ENCODE measurements at places on chromosomes 12 and 14.
A peak's percentile ranks its signal among the peaks of the same experiment; 100 is the strongest.

GRCh38 chr12:57734591-57734990 lies 4.0 kb downstream of the AGAP2 start:
- DNase-seq = no peak

DNA sequence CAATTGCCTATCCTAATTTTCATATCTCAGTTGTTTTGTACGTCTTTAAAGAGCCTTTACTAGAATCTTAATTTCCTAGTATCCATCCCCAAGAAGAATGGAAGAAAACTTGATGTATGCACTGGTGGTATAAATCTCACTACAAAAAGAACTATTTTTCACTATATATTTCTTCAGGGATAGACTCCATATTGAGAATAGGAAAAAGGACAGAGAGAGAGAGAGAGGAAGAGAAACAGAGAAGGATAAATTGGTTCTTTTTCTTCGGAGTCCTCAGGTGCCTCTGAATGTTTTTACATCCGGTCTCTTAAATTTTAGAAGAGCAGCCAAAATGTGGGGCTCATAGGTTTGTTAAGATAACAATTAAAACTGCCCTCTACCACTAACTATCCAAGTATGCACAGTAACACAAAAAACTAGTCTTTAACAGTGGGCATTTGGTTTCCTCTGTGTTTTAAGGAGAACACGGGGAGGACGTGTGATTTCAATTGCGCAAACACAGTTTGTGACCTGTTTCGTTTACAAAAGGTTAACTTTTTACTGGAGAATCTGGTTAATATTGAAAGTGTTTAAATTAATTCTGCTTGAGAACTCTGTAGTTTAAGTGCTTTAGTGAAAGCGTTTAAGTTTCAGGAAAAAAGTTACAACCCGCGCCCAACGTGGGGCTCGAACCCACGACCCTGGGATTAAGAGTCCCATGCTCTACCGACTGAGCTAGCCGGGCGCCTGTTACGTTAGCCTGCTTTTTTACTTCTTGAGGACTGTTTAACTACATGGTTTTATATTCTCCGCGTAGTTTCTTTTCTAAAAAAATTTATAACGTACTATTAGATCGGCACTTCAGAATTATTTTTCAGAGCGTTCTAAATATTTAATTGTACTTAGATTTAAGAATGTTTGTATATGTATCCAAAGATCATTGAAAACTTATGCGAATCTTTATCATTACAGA lies 5.1 kb upstream of the PSMA3 start:
- peak; percentile 62 for DNase-seq

- DNase-seq = no peak
These were observed 14.4 kb downstream of the PCNX1 start for GRCh38 chr14:70921669-70922068.

- DNase-seq = no peak
These were observed 23.9 kb downstream of the NCKAP1L start for GRCh38 chr12:54521293-54522060.

DNA sequence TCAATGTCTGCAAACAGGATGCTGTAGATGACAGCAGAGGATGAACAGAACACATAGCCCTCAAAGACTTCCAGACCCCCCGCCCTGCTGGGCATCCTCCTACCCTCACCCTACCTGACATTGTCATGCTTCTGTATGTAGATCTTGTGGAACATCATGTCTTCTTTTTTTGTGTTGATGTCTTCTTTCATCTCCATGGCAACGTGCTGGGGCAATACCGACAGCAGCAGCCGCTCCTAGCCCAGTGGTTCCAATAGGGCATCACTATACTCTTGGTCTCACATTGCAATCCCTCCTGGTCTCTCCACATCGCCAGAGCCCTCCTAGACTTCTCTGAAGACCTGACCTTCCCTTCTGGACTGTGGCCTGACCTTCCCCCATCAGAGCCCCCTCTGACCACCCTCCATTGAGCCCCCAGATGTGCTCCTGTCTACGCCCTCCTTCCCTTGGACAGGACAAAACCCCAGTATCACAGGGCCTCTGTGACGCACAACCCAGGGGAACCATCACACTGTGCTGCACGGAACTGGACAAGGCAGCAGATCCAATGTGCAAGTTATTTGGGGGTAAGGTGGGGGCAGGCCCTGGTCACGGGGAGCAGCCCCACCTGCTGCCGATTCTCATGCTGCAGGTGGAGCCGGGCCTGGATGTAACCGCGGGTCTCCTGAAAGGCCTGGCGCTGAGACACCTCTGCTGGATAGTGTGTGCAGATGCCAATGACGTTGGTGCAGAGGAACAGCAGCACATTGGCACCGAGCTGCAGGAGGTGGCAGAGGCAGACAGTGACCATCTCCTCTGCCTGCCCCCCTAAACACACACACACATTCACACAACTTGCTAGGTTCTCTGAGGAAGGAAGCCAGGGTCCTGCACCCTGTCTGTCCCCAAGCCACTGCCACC lies 11.1 kb downstream of the ADCY6 start:
- no peak for DNase-seq

DNA sequence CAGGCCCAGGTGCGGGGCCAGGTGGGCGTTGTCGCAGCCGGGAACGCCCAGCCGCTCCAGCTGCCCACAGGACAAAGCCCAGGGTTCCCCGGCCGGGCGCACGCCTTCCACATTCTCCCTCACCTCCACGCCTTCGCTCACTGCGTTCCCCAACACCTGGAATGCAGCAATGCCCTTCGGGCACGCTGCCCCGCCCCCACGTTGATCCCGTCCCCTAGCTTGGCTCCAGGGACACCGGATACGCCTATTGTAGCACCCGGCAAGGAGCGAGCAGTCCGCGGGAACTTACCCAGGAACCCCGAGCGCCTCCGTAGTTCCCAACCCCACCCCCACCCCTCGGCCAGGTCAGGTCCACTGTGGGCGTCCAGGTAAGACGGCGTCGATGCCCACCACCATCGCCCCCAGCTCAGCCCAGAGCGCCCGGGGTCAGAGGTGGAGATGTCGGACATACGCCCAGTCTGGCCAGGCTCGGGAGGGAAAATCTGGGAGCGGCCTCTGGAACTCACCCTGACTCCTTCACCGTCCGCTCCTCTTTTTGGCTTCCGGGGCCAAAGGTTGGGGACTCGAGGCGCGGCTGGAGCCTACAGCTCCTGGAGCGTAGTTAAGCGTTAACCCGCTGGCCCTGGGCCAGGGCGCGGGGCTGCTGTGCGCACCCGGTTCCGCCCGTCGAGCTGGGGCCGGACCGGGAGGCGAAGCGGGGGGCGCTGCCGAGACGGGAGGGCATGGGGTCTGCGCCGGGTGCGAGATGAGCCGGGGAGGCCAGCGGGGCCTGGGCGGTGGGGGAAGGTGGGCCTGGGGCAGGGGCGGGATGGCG lies 594 bp upstream of the CEP170B start:
- peak; percentile 64 for DNase-seq

DNA sequence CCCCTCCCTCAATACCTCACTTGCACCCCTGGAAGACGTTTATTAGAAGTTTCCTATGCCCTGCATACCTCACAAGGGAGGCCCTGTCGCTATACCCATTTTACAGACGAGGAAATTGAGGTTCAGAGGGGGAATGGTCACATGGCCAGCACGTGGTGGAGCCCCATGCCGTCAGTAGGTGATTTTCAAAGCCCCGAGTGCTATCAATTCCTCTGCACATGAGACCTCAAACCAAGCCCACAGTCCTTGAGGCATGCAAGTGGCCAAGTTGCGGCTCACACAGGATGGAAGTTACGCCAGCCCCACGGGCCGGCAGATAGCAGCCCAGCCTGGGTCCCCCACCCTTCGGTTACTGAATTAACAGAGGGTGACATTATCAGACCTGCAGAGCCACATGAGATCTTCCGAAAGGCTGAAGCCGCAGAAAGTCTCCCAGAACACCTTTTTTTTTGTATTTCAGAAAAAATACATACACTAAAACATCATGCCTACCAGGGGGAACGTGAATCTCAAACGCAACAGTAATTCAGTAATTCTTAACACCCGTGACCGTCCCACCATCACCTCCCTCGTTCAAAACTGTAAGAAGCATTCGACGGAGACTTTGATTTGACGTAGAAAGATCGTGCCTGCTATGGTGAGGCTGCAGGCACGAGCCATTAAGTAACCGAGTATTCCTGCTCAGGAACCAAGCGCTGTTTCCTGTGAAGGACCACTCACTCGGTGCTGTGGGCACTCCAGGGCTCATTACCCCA lies 129.0 kb downstream of the RFLNA start:
- no peak for DNase-seq

DNA sequence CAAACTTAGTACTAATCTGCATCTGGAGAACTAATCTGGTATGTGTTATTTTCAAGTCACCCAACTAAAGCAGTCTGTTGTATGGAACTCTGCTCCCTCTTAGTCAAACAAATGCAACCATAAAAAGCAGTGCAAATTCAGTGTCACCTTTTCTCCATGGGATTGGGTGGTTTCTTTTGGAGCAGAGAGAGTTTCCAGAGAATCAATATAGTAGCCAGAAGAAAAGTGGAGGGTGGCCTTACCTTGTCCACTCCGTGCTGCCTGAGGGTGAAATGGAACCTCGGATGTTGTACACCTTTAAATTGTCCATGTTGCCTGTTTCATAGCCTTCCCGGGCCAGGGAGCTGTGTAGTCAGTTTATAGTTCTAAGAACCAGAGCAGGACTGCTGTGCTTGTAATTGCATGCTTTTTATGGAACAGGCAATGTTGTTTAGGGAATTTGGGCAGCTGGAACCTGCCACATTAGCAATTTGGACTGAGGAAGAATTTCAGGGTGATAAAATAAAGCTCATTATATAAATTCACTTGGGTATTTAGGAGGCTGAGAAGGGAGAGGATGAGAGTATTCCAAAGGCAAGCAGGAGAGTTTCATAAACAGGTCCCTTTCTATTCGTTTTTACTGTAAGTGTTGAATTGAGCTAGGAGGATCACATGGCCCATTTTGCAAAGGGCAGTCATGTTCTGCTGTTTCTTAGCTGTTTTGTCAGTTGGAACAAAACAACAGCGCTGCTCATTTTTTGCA lies 60.5 kb downstream of the CRADD start:
- no peak for DNase-seq

GRCh38 chr12:27934276-27934675 lies 38.3 kb downstream of the PTHLH start:
- DNase-seq = no peak

- DNase-seq = no peak
These were observed 24.7 kb upstream of the C14orf180 start for GRCh38 chr14:104554608-104555429.

- no peak for DNase-seq
These were observed 61.4 kb upstream of the DBX2 start for GRCh38 chr12:45112306-45112705.

- DNase-seq = no peak
These were observed 52.5 kb downstream of the RNF34 start for GRCh38 chr12:121452340-121452984.

GRCh38 chr14:87896393-87897380 lies 96.3 kb downstream of the GALC start:
- peak; percentile 61 for DNase-seq

DNA sequence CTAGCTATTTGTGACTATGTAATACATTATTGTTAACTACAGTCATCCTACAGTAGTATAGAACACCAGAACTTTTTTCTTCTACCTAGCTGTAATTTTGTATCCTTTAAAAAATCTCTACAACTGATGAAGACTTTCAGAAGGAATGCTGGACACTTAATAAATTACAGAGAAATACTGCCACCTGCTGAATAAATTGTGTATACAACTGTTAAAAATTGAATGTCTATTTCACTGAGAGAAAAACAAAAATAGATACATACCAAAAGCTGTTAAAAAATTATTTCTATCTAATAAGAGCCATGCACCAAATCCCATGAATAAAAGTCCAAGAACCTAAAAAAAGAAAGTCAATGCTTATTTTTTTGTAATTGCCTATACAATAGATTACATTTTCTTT lies 6.6 kb downstream of the TSPAN19 start:
- no peak for DNase-seq

DNA sequence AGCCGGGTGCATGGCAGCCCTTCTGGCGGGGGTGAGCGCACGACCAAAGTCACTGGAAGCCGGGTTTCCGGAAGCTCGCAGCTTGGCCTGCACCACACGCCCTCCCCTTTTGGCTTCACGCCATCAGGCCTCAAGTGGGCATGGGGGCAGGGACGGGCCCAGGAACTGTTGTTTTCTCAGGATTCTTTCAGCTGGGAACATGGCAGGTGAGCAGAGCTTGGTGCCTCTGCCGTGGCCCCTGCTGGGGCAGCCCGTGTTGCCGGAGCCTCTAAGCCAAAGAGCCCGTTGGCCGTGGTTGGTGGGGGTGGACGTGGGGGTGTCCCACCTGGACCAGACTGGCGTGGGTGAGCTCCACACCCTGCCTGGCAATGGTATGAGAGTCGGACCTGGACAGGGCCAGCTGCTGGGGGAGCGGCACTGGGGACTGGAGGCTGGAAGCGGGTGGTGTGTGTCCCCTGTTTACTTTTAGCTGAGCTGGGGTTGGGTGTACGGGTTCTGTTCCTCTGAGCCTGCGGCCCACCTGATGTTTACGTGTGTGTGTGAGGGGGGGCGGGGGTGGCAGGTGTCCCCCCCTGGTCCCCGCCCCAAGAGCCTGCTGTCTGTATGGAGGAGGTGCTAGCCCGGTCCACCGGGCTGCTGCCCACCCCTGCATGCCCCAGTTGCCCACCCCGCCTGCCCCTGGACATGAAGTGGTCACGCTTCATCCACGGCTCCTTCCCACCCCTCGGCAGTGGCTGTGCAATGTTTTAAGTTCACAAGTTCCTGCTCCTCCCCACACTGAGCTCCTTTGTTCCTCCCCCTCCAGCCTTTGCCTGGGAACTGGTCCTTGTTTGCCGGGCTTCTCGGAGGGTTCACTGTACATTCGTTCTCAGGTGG lies 28.7 kb upstream of the PLD4 start:
- peak; percentile 88 for DNase-seq

DNA sequence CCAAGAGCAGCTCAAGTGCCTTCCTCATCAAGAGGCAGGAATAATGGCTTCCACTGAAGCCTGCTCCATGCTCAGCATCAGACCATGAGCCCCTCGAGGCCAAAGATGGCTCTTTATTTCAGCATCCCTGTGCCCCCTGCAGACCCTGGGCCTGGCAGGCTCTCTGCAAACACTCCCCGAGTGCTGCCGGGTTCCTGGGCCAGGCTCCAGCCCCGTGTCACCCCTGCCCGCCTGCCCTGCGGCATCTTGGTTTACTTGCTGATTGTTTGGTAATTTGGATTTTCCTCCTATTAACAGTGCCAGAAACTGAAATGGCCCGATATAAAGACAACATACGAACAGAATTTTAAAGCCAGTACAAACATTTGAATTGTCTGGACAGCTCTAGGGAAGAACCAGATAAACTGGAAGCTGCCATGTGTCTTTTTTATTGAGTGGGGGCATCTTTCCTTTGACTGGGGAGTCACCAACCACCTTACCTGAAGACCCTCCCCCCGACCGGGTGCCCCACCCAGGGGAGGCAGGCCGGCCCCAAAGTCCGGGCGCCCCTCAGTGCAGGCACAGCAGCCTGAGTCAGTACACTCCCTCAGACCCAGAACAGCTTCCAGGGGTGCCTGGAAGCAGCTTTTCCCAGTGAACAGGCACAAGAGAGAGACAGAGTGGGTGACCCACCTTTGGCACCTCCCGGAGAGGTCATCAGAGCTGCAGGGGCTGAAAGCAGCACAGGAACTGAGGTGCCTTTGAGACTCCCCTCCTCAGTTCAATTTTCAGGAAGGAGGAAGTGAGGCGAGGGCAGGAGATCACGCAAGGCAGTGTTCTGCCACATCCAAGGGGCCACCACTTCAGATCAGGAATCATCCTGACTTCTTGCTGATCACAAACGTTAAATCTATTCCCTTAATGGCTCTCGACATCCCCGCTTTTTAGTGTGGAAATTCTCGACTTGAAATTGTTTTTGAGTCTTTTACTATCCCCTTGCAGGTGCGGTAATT lies 30.6 kb downstream of the ITPK1 start:
- DNase-seq = no peak

GRCh38 chr14:93348292-93348691 lies 1.3 kb downstream of the COX8C start:
- DNase-seq = no peak
